ENCODE measurements at places on chromosomes 13 and 19. TPM values are rescaled to one million over a fixed set of nuclear protein-coding genes. Genes with fewer than 3 reads are reported as not detected.

SULT2B1 gene
- 1.0 TPM for total RNA-seq

ZNF491 gene
- 0.49 TPM for total RNA-seq

DNA sequence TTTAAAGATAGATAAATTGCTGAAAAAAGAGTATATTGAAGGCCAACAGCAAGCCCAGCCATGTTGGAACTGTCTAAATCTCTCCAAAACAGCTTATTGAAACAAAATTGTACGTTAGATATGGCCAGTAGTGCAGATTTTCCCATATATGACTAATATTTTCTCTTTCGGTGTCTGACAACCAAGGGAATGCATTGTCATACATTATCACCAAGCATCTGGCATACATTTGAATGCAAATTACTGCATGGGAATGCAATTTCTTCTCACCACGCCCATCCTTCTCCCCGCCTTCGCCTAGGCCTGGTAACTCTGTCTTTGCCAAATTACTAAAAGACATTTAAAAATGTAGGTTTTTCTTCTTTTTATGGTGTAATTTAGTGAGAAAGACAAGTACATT is 32.5 kb upstream of the IRS2 start:
- DNase-seq = peak; percentile 79

TMEM91 gene
- total RNA-seq = 4.0 TPM

PGLYRP1 gene
- total RNA-seq = not detected

ZNF492 gene
- total RNA-seq = 0.61 TPM

- no peak for DNase-seq
Measured at GRCh38 chr13:111924678-111925075, 142.3 kb upstream of the SOX1 start.

GRCh38 chr13:51874651-51875050 is 12.9 kb downstream of the CCDC70 start:
- DNase-seq = no peak

DNA sequence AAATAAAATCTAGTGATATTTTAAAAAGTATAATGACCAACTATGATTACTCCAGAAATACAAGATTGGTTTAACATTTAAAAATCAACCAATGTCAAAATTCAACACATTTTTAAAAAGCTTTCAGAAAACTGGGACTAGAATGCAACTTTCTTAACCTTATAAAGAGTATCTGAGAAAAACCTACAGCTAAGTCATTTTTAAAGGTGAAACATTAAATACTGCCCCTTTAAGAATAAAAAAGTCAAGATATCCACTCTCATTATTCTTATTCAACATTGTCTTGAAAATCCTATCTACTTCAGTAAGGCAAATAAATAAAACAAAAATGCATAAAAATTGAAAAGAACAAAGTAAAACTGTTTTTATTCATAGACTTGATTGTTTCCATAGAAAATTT is 673.2 kb downstream of the UQCRFS1 start:
- no peak for DNase-seq
